ENCODE measurements at places on chromosomes 5 and 9. TPM values are rescaled to one million over a fixed set of nuclear protein-coding genes. Genes with fewer than 3 reads are reported as not detected.

The WDR38 gene
- not detected for total RNA-seq

- DNase-seq: no peak
Measured at GRCh38 chr5:9188956-9189355, 356.9 kb downstream of the SEMA5A start.

The CYSRT1 gene
- 24.3 TPM for total RNA-seq

The PCDHB10 gene
- total RNA-seq: 3.2 TPM

The RAD50 gene
- 29.0 TPM for total RNA-seq

DNA sequence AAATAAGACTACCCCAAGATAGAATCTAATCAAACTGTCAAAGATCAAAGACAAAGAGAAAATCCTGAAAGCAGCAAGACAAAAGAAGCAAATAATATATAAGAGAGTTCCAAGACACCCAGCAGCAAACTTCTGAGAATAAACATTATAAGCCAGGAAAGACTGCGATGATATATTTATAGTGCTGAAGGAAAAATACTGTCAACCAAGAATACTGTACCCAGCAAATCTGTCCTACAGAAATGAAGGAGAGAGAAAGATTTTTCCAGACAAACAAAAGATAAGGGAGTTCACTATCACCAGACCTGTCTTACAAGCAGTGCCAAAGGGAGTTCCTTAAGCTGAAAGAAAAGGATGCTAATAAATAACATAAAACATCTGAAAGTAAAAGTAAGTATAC, 227.4 kb downstream of the DENND1A start:
- DNase-seq: no peak

The MLANA gene
- not detected for total RNA-seq

DNA sequence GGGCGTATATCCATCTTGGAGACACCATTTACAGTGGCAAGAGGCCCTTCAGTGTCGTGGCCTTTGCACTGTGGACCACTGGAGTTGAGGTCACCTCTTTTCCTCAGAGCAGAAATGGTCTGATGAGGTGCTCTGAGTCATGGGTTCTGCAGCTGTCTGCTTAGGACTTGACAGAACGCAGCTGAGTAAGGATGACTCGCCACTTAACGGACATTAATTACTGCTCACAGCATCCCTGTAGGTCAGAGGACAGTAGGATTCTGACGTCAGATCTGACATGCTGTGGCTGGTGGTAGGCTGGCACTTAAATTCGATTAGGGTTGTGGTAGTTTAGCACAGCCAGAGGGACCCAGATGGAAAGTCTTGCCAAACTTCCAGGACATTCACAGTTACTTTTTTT, 479.4 kb downstream of the DMAC1 start:
- DNase-seq: no peak

DNA sequence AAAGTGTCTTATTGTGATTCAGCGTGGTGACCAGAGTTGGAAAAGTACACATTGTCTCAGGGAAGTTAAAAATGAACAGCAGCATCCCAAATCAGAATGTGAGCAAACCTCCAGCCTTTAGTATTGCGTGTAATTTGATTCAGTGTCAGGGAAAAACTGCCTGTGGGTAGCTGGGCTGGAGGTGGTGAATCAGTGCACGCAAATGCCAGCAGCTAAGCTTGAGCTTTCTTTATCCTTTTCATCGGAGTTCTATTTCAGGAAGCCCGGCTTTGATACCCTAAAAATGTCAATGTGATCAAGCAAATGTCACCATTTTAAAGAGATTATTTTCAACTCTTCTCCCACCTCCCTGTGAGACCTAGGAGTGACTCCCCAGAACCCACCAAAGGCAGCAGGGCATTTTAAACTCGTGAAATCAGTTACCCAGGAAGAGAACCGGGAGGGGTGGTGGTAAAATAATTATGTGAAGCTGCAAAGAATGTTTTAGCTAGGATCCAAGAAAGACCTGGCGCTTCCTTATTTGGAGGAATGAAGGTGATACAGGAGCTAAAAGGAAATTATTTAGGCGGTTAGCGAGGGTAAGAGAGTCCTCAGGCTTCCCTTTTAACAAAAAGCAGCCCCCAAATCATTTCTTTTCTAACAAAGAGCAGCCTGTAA, 25.7 kb upstream of the C5orf47 start:
- no peak for DNase-seq

DNA sequence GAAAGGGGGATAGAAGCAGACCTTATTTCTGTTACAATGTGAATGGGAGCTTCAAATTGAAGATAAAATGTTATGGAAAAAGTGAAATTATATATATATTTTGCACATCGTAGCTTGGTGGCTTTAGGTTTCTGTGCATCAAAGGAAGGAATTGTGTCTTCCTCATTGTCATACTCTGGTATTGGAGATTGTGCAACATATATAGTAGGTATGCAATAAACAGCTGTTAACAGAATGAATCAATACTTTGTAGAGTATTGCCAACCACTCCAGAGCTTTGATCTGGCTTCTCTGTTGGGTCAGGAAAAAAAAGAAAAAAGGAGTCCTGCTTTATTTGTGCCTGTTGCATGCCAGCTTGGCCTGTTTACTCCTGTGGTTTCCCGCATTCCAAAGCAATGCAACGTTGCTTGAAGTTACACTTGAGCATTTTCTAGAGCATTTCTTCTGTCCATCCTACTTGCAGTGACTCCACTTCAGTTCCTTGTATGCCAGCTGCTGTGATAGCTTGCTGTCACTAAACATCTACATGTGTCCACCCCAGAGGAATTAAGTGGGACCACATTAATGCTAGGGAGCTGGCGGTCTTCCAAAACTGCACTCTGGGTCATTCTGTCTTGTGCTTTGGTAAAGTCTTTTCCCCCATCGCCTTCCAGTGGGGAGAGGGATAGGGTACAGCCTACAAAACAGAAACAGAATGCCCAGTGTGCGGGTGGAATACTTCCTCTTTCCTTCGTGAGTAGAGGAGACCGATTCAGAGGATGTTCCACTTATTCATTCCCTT, 62.0 kb upstream of the MEF2C start:
- no peak for DNase-seq

The BTNL8 gene
- not detected for total RNA-seq

The ADAM19 gene
- total RNA-seq: 4.9 TPM

DNA sequence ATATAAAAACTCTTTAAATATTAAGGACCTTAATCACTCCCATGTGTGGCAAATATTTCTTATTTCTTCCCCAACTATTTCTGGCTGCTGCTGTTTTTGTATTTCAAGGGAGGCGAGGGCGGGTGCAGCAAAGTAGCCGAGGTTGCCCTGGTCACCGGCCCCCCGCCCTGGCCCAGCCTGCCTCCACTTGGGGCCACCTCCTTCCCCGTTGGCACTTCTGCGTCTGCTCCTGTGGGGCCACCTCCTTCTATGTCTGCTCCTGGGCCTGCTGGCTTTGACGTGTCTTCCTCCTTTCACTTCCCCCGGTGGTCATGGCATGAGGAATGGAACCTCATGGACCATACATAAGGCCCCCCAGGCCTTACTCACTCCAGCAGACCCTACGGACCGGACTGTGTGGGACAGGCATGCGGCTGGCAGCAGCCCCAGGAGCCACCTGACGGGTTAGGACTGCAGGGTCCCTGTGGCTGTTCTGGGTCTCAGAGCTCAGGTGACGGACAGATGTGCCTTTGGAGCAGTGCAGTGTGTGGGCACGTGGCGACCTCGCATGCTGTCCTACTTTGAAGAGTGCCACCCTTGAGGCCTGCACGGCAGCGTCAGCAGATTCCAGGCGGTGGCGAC, 5.8 kb upstream of the ENTPD8 start:
- no peak for DNase-seq

- DNase-seq: no peak
Measured at GRCh38 chr5:124581738-124582560, 164.5 kb downstream of the ZNF608 start.

GRCh38 chr5:101535626-101536025, 632.5 kb upstream of the ST8SIA4 start:
- no peak for DNase-seq

DNA sequence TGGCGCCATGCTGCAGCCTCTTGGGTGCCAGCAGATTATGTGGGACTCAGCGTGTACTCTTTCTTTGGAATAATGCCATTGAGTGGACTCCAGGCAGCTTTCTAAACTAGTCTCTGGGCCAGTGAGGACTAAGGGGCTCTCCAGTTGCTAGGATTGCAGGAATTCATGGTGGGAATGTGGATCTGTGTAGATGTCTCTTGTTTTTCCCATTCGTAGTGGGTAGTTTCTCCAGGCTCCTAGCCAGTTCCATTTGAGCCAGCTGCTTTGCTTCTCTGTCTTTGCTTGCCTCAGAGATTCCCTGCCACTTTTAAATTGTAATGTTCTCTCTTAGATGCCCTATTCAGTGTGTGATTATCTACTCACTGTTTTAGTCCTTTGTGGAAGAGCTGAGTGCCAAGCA, 42.6 kb downstream of the SLF1 start:
- DNase-seq: no peak

- DNase-seq: no peak
Measured at GRCh38 chr5:64207978-64208377, 42.3 kb downstream of the RNF180 start.

The FOXD4L4 gene
- total RNA-seq: not detected

GRCh38 chr5:44632344-44632743, 176.4 kb upstream of the MRPS30 start:
- no peak for DNase-seq

DNA sequence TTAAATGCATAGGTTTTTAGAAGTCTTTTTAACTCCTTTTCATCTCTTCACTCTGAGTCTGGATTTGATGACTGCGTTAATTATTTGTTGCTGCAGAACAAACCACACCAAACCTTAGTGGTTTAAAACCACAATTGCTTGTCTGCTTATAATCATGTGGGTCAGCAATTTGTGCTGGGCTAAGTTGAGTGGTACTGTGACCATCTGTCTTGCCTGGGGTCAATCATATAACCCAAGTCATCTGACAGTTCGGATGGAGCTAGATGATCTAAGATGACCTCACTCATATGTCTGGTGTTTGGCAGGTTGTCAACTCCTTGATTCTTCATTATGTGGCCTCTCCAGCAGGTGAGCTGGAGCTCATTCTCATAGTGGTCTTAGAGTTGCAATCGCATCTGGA, 219.1 kb upstream of the ELAVL2 start:
- no peak for DNase-seq

DNA sequence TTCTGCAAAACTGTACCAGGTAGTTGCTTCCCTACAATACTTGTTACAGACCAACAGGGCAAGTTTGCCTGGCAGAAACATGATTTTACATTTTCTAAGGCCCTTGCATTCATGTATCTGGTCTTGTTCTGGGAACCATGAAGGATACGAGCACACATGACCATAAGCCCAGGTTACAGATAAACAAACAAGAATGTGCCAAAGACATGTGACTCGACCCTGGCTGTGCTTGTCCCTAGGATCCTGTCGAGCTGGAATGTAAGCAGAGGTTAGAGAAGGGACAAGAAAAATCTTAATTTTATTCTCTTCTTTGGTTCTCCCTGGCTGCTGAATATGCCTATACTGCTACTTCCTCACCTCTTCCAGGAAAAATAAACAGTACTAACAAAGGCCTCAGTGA, 32.5 kb downstream of the PTCH1 start:
- DNase-seq: no peak

The SCGB3A2 gene
- not detected for total RNA-seq

DNA sequence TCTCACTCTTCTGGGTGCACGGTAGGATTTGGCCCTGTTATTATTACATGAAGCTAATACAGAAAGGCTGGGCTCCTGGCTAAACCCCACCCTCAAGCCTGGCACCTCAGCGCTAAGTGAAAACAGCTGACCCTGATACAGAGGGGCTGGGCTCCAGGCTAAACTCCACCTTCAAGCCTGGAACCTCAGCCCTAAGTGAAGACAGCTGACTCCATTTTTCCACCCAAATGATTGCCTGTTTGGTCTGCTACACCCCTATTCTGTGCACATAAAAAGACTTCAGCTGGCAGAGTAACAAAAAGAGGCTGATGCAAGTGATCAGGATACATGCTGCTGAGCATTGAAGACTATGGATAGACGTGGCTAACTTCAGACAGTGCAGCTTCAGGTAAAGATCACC, 148.4 kb upstream of the CLINT1 start:
- no peak for DNase-seq

The NIPAL4 gene
- total RNA-seq: 12.0 TPM

The LPAR1 gene
- 83.0 TPM for total RNA-seq

DNA sequence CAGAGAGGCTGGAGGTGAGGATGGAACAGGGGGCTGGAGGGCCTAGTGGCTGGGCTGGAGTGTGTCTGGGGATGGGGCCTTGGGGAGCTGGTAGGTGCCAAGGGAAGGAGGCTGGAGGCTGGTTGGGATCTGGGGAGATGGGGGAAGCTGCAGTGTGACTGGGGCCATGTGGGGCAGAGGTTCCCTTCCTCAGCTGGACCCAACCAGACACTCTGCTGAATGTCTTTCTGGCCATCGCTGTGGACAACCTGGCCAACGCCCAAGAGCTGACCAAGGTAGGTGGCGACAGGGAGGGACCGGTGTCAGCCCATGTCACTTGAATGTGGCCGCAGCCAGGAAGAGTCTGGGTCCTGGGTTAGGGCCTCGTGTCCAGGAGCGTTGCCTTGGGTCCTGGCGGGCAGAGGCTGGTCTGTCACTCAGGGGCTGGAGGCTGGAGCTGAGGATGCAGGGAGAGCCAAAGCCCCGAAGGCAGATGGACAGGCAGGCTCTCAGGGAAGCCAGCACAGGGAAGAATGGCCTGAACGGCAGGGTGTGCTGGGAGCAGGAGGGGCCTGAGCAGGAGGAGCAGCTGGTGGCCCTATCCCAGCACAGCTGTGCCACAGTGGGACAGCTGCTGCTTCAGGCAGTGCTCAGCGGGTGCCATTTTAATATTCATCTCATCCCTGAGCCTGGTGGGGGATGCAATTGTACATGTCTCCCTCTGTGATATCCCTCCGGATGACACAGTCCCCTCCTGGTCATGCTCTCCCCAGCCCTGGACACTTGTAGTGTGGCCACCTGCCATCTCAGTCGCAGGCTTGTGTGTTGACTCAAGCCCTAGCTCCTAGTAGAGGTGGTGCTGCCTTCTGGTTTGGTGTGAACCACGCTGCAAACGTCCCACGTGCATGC, 132.5 kb downstream of the CACNA1B start:
- DNase-seq: no peak

DNA sequence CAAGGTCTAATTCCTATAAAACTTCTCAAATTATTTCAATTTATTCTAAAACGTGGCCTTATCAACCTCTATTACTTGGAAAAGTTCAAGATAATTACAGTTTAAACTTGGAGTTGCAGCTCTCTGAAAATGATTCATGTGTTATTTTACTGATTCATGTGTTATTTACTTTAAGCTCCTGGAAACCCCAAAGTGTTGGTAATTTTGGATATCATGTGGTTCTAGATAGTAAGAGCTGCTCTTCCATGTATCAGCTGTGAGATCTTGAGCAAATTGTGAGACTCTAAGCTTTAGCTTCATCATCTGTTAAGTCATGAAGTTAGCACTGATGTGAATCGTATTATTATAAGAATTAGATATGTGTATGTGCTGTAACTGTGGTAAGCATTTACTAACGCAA, 749.2 kb downstream of the TLE4 start:
- DNase-seq: no peak

The KIAA0825 gene
- 2.5 TPM for total RNA-seq

GRCh38 chr5:77117161-77117560, 30.1 kb upstream of the ZBED3 start:
- no peak for DNase-seq

DNA sequence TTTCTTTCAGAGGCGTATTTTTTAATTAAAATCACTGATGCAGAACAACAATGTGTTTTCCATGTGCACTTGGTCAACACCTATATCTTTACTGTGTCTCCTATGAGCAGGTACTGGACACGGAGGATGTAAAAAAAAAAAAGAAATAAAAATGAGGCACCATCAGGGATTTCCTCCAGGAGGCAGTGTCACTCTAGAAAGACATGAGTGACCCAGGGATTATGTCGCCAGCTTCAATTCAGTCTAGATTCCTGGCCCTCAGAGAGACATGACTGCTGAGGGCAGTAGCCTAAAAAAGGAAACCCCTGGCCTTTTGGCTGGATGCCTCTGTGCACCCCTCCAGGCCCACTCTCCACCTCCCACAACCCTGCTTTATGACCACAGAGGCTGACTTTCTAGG, 18.3 kb upstream of the IL33 start:
- no peak for DNase-seq
